ENCODE measurements at places on chromosomes 1 and 21.

GRCh38 chr1:6178751-6179563, 1.2 kb downstream of the CHD5 start:
- peak; percentile 30 for DNase-seq

GRCh38 chr1:200714504-200715187, 24.0 kb upstream of the CAMSAP2 start:
- no peak for DNase-seq

DNA sequence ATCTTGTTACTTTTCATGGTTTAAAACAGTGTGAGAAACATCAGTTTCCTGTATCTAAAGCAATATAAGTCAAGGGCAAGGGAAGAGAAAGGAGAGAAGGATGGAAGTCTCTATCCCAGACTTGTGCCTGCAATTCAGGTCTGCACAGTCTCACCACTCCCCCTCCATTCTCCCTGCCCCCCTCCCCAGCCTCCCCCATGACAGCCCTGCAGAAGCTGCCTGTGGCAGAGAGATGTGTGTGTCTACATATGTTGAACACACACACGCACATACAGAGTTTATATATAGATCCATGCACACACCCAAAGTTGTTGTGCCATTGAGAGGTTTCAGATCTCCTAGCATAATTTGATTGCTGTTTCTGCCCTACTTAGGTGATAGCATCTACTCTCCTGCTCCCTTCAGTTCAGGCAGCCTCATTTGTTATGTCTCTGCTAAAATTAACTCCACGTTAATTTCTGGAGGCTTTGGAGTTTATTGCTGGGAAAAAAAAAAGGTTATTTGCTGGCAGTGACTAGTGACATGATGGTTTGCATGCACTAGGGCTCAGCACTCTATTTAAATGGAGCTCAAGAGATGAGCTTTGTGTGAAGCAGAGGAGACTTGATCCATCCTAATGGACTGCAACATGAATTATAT, 124.9 kb upstream of the SMYD2 start:
- no peak for DNase-seq

DNA sequence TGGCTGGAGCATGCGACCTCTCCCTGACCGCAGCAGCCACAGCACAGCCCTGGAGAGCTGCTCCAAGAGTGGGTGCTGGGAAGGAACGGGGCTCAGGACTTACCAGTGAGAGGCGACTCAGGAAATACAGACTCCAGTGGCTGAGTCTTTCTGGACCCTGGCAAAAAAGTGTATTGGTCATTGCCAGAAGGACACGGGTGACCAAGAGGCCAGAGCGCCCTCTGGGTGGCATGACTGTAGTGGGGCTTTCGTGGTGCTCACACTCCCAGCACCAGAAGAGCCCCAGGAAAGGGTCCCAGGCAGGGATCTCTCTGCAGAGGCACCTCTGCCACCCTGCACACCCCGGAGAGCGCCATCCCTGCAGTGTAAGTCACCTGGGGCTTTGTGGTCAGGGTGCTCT, 8.9 kb upstream of the PRDM16 start:
- no peak for DNase-seq

- peak; percentile 82 for DNase-seq
Measured at GRCh38 chr1:118077331-118078045, 107.5 kb downstream of the SPAG17 start.

DNA sequence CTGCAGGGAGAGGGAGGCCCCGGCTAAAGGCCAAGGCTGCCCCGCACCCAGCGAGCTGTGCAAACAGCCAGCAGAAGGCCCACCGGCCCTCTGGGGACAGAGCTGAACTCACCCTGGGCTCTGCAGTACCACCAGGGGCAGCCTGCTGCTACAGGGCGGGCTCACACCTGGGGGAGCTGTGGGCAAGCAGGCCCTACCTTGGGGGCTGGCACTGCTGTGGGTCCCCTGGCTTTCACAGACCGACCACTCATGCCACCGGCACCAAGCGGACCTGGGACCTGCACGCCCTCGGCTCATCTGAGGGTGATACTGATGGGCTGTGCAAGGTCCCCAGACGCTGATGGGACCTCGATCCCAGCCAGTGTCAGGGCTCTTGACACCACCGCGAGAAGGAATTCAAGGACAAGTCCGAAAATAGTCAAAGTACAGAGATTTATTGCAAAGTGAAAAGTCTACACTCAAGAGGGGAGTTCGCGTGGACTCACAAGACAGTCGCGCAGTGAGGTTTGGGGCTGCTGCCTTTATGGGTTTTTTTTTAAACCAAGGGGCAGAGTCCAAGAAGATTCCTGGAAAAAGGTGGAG, 61.0 kb upstream of the ADARB1 start:
- peak; percentile 55 for DNase-seq
